A549 treated with GW870086 at 1 μM for 4 hours (cell line): ENCODE measurements at places on chromosomes 1 and 21. TPM values are rescaled to one million over a fixed set of nuclear protein-coding genes. Genes with fewer than 3 reads are reported as not detected.

Gene FCRLB
- 1.4 to 1.8 TPM (median 1.6 TPM) in 5 replicates for total RNA-seq

Gene GJA8
- not detected in 5 replicates for total RNA-seq

Gene EPRS1
- 71.1 to 91.0 TPM (median 75.4 TPM) in 5 replicates for total RNA-seq

Gene CNR2
- 0.02 TPM in 1 of 5 replicates, not detected in the others for total RNA-seq

Gene S100B
- not detected in 5 replicates for total RNA-seq

Gene C1orf105
- total RNA-seq: 0.14 to 0.33 TPM (median 0.30 TPM) in 3 of 5 replicates, not detected in the others

Gene SIM2
- 5.3 to 8.6 TPM (median 7.0 TPM) in 5 replicates for total RNA-seq

Gene BSDC1
- 17.8 to 20.3 TPM (median 19.8 TPM) in 5 replicates for total RNA-seq

Gene SLAMF8
- total RNA-seq: 0.03 to 0.08 TPM (median 0.06 TPM) in 3 of 5 replicates, not detected in the others
